ENCODE measurements at places on chromosomes 12 and 14. TPM values are rescaled to one million over a fixed set of nuclear protein-coding genes. Genes with fewer than 3 reads are reported as not detected.

- no peak for DNase-seq
Observed at GRCh38 chr12:14910090-14910915, 24.6 kb upstream of the MGP start.

GRCh38 chr12:32036477-32037263 lies 70.0 kb upstream of the BICD1 start:
- DNase-seq = no peak

DNA sequence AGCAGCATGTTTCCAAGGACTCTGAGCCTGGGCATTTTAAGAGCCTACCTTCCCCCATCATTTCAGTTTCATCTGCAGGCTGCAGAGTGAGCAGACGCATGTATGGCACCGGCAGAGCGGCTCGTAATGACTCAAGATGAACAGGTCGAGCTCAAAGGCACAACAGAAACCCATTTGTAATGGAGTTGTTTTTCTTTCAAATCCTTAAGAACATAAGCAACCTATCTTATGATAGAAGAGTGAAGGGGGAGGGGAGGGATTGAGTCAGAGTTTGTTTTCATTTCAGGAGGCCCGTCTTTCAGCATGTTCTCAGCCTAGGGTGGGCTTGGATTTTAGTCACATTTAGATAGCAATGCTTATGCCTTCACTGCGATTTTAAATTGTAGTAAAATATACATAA lies 54.9 kb upstream of the CISTR start:
- no peak for DNase-seq

The PAX9 gene
- 0.50 TPM for polyA plus RNA-seq

- no peak for DNase-seq
Observed at GRCh38 chr12:64571411-64571810, 38.9 kb upstream of the RASSF3 start.

DNA sequence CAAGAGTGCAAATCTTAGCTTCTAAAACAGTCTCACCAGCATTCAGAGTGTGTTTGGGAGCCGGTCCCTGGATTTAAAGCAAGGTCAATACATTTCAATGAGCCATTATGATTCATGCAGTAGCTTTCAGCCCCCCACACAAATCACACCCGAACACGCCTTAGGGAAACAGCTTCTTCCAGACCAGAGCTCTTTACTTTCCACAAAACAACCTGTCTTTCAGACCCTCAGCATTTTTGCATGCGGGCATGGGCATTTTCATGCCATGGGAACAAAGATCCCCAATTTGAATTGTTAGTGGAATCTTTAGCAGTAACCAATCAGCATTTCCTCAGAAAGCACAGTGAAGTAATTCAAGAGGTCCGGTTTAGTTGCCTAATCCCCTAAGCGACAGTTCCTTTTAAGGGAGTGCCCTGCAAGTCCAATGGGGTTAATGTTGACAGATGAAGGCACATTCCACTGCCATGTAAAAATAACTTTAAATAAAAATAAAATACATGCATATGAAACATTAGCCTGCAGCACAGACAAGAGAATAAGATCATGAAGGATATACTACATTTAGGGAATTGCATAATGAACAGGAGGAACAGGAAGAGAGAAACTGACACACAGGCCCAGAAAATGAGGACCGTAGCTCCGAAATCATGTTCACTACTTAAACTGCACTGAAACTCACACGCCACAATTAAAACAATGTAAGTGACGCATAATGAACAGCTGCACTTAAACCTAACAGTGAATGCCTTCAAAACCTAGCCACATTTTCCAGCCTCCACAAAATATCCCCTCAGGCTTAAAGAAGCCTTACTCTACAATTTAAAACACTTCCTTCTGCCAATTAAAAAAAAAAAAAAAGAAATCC lies 4.0 kb downstream of the VPS37B start:
- no peak for DNase-seq

DNA sequence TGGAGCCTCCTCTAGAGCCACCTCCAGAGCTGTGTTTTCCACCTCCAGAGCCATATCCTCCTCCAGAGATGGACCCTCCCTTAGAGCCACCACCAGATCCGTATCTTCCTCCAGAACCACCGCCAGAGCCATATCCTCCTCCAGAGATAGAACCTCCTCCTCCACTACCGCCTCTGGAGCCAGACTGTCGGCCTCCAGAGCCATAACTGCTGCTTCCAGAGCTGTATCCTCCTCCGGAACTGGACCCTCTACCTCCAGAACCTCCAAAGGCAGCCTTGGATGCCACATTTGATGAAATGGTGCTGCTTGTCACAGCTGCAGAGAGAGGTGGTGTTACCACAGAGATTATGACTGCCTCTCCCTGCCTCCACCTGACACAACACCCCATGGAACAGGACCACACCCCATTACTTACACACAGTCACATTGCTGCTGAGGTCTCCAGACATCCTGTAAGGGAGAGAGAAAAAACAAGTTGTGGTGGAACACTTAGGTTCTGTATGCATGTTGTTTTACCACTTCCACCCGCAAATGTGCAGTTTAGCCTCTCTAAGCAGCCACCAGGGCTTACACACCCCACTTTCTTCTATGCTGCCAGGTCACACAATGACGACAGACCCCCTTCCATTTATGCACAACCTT lies 6.8 kb downstream of the KRT2 start:
- no peak for DNase-seq

The SIX1 gene
- 1.5 TPM for polyA plus RNA-seq

DNA sequence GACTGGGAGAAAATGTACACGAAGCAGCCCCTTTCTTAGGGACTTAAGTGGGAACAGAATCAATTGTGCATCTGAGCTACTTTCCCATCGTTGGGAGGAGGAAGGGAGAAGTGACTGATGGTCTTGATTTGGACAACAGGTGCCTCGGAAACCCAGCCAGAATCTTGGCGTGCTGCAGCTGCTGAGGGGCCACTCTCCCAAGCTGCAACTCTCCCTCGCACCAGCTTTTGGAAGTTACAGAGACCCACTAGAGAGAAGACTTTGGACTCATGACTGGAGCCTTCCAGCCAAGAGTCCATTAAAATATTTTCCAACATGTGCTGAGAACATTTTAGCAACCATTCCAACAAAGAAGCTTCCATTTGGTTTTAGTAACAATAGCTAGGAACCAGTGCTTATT lies 52.3 kb downstream of the GNS start:
- no peak for DNase-seq

The NYNRIN gene
- polyA plus RNA-seq = 1.8 TPM

GRCh38 chr14:98114122-98114895 lies 1157.7 kb downstream of the BCL11B start:
- DNase-seq = no peak

- DNase-seq = no peak
Observed at GRCh38 chr12:68932128-68932960, 627 bp downstream of the CPM start.

The KRT78 gene
- 0.10 TPM for polyA plus RNA-seq

DNA sequence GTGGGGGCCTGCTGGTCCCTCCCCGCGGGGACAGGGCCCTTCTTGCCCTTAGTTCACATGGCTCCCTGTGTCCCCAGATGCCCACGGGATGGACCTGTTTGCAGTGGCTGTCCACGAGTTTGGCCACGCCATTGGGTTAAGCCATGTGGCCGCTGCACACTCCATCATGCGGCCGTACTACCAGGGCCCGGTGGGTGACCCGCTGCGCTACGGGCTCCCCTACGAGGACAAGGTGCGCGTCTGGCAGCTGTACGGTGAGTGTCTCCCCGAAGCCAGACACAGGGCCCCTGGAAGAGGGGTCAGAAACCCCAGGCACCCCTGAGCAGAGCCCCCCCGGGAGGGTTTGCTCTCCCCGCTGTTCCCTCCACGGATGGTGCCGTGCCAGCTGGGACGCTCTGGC lies 13.4 kb downstream of the MMP17 start:
- DNase-seq = no peak

DNA sequence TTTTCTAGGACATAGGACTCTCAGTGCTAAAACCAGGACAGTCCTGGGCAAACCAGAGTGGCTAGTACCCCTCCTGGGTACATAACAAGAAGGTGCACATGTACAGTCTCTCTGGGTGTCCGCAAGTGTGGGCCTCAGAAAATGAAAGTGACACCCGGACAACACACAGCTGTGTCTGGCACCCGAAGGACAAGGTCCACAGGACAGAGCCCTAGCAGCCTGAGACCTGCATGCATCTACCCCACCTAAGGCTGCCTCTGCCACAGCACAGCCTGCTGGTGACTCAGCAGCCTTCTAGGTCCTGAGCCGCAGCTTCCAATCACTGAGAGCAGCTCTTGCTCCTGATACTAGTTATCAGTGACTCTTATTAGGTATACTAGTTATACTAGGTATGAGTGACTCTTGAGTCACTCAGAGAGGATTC lies 784.1 kb upstream of the TBX3 start:
- DNase-seq = no peak

DNA sequence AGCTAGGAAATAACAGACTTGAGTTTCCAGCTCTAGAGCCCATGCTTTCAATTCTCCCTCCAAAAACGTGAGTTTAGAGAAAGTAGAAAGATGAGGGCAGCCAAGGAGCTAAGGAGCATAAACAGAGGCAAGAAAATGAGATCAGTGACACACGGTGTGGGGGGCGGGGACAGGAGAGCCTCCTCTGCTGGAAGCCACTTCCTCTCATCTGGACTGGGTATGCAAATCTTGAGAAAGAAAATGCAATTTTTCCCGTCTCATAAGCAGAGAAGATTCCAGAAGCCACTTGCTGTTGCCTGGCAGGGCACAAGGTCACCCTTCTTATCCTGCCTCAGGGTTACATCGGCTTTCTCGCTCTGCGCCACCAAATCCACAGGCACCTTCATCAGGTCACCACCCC lies 6.0 kb downstream of the OR10P1 start:
- DNase-seq = no peak

DNA sequence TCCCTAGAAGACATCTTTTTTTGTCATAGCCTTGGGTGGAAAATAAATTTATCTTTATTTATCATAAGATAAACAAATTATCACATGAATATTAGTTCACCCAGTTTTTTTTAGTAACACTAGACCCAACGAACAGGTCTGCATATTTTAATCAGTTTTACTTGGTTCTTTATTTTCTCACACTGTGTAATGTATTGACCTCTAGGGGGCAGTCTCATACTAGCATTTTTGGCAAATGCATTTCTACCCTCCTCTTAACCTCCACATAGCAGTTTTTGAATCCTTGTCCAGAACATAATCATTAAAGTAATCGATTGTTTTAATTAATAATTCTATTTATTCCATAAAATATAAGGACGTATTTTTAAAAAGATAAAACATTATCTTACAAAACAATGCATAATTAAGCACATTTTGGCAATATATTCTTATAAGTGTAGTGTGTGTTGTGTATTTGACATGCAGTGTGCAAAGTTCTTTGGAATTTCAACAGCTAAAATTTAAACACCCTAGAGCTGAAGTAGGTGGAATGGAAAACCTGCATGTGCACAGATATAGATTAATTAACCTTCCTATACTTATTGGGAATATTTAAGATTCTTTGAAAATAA lies 31.6 kb upstream of the PTPRQ start:
- DNase-seq = no peak

DNA sequence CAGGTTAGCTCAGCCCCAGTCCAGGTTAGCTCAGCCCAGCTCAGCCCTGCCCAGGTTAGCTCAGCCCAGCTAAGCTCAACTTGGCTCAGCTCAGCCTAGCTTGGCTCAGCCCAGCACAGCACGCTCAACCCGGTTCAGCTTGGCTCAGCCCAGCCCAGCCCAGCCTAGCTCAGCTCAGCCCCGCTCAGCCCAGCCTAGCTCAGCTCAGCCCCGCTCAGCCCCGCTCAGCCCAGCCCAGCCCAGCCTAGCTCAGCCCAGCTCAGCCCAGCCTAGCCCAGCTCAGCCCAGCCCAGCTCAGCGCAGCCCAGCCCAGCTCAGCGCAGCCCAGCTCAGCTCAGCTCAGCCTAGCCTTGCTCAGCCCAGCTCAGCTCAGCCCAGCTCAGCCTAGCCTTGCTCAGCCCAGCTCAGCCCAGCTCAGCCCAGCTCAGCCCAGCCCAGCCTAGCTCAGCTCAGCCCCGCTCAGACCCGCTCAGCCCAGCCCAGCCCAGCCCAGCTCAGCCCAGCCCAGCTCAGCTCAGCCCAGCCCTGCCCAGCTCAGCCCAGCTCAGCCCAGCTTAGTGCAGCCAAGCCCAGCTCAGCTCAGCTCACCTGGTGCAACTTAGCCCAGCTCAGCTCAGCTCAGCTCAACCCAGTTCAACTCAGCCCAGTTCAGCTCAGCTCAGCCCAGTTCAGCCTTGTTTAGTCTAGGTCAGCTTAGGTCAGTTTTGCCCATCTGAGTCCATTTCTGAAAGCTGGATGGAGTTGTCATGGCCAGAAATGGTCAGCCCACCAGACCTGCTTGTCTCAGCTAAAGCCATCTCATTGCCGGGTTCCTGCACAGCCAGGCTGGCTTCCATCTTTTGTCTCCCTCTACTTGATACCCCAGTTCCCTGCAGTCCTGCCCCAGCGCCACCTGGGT lies 333.6 kb downstream of the TMEM121 start:
- peak; percentile 61 for DNase-seq

The MMP17 gene
- 1.0 TPM for polyA plus RNA-seq

The TSPAN19 gene
- polyA plus RNA-seq = not detected

GRCh38 chr12:25578411-25579143 lies 25.5 kb upstream of the LMNTD1 start:
- DNase-seq = no peak

- DNase-seq = peak; percentile 79
Observed at GRCh38 chr12:105420659-105421240, 90.3 kb downstream of the C12orf75 start.

The GPR33 gene
- polyA plus RNA-seq = not detected

GRCh38 chr12:4997939-4998338 lies 45.7 kb upstream of the KCNA5 start:
- DNase-seq = peak; percentile 87

GRCh38 chr12:3172124-3173007 lies 95.2 kb downstream of the TSPAN9 start:
- no peak for DNase-seq

Data from aorta (tissue), 5 donors.